ENCODE measurements at places on chromosomes 4 and X.

GRCh38 chr4:30718021-30718542 lies 2.1 kb upstream of the PCDH7 start:
- no peak for DNase-seq

DNA sequence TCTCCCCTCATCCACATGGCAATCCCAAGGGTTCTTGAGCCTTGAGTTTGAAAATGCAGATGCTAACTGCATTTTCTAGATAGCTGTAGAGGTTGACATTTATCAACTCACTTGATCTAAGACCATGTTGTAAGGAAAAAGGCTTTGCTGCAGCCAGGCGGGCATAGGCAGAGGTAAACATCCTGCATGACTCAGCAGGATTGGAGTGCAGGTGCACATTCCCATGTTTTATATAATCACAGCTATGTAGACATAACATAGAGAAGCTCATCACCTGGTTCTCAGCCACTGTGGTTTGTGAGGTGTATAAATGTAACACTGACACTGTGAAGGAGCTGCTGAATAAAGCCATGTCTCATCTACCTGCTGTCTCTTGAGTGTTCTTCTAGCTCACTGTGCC lies 62.3 kb upstream of the PDE5A start:
- no peak for DNase-seq

GRCh38 chr4:23547096-23547495 lies 342.8 kb downstream of the PPARGC1A start:
- DNase-seq = no peak

DNA sequence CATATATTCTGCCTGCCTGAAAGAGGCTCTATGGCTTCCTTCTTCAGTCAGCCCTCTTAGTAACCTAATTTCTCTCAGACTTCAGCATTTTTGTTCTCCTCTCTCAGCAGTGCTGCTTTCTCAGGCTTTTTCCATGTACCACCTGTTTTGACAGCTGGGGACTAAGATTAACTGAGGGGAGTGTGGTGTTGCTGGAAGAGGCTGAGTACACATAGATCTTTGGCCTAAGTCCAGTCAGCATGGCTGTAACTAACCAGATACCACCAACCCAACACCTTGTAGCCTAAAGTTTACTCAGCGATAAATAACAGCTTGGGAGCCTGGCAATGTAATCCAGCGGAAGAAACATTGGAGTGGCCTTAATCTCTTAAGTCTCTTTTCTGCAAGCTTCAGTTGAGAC lies 85.5 kb downstream of the RTL3 start:
- DNase-seq = no peak

- DNase-seq = peak; percentile 24
These were observed 149.6 kb downstream of the INPP4B start for GRCh38 chr4:142696334-142697122.

GRCh38 chrX:118211891-118212816 lies 95.5 kb upstream of the KLHL13 start:
- DNase-seq = peak; percentile 27

- no peak for DNase-seq
These were observed 16.4 kb downstream of the BANK1 start for GRCh38 chr4:101806914-101807313.

Measured in suppressor macrophage (primary cell).